ENCODE measurements at places on chromosomes 5 and 9. TPM values are rescaled to one million over a fixed set of nuclear protein-coding genes. Genes with fewer than 3 reads are reported as not detected.

DNA sequence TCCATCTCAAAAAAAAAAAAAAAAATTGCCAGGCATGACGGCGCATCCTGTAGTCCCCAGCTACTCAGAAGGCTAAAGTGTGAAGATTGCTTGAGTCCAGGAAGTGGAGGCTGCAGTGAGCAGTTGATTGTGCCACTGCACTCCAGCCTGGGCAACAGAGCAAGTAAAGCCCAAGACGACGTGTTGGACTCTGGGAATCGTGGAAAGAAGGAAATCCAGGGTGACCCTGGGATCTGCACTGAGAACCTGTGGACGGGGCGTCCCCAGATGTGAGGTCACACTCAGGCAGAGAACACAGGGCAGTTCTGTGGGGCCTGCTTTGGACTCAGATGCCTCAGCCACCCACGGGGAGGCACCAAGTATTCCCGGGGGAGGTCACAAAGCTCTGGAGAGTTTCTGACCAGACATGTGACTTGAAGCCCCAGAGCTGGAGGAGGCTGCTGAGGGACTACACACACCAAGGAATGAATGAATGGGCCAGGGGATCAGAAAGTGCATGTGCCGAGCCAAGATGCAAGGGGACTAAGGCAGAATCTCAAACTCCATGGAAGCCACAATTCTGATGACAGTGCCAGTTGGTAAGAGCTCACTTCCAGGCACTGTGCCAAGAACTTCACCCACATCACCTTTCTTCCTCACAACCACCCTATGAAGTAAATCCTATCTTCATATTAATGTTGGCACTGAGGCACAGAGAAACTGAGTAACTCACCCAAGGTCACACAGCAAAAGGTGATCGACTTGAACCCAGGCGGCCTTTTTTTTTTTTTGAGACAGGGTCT, 12.9 kb downstream of the DYNC2I2 start:
- DNase-seq: no peak

GRCh38 chr5:88675168-88675707, 207.7 kb downstream of the MEF2C start:
- no peak for DNase-seq

DNA sequence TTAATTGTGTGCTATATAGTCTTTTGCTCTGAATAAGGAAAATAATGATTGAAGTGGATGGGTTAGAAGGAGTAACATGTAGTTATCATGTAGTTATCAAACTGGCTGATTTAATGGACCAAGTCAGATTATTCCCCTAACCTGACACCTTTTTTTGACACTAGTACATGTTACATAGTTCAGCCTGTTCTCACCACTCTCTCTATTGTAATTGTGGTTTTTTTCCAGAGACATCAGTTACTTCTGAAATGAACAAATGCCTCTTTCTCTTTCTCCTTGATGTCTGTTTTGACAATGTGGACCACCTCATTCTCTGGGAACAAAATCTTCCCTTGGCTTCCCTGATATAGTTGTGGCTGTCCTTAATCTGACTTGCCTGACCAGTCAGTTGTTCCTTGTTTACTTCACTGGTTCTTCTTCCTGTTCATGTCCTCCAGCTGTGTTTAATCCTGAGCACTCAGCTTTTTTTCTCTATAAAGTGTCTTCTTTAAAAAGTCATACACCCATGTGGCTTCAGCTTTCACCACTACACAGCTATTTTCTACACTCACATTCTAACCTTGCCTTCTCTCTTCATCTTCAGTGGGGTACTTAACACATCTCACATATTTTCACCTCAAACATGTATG, 243.4 kb downstream of the ARRDC3 start:
- no peak for DNase-seq

- peak; percentile 2 for DNase-seq
Measured at GRCh38 chr9:128933731-128934130, 12.9 kb downstream of the PHYHD1 start.

- DNase-seq: no peak
Measured at GRCh38 chr5:124263680-124264491, 482.6 kb downstream of the ZNF608 start.

SPINK4 gene
- total RNA-seq: not detected

Measured in left ventricle myocardium inferior (tissue), 1 donor.